ENCODE measurements at places on chromosomes 6 and 20. TPM values are rescaled to one million over a fixed set of nuclear protein-coding genes. Genes with fewer than 3 reads are reported as not detected.

GRCh38 chr20:23086931-23087411 lies 847 bp upstream of the CD93 start:
- H3K4me1 ChIP-seq: peaks cover 5% of the 10 kb centered on the region
- H3K27ac ChIP-seq: no peak overlapping the region
- H3K4me3 ChIP-seq: no peak overlapping the region
- H3K27me3 ChIP-seq: no peaks in the 10 kb centered on the region
- no peak for DNase-seq

- no peaks in the 10 kb centered on the region for H3K36me3 ChIP-seq
- no peak overlapping the region for H3K4me3 ChIP-seq
- H3K27me3 ChIP-seq: peaks cover 18% of the 10 kb centered on the region
- H3K4me1 ChIP-seq: no peaks in the 10 kb centered on the region
Measured at GRCh38 chr6:134707342-134708031, 242.4 kb downstream of the ALDH8A1 start.

- no peak overlapping the region for H3K4me3 ChIP-seq
- no peak for DNase-seq
- peaks cover 14% of the 10 kb centered on the region for H3K4me1 ChIP-seq
- no peak overlapping the region for H3K27ac ChIP-seq
- H3K36me3 ChIP-seq: no peaks in the 10 kb centered on the region
Measured at GRCh38 chr20:1536893-1537730, 20.4 kb downstream of the SIRPD start.

Gene PRPF6
- total RNA-seq: 64.6 TPM

Gene PAQR8
- 11.4 TPM for total RNA-seq

- no peak for DNase-seq
- no peaks in the 10 kb centered on the region for H3K4me1 ChIP-seq
- H3K27ac ChIP-seq: no peak overlapping the region
- no peaks in the 10 kb centered on the region for H3K36me3 ChIP-seq
- peaks cover 6% of the 10 kb centered on the region for H3K27me3 ChIP-seq
Measured at GRCh38 chr6:40541556-40542174, 45.5 kb downstream of the LRFN2 start.

- peaks cover 2% of the 10 kb centered on the region for H3K36me3 ChIP-seq
- peak overlapping the region; percentile 92 for H3K4me3 ChIP-seq
- H3K27ac ChIP-seq: peak overlapping the region; percentile 99
- DNase-seq: no peak
Measured at GRCh38 chr6:53359843-53360092, 11.0 kb upstream of the ELOVL5 start.

Gene MYLK2
- 0.21 TPM for total RNA-seq

Gene OR2H2
- not detected for total RNA-seq

Data from activated naive CD8-positive, alpha-beta T cell treated with anti-CD3 and anti-CD28 coated beads for 36 hours (primary cell).